ENCODE measurements at places on chromosomes 2 and 18.

DNA sequence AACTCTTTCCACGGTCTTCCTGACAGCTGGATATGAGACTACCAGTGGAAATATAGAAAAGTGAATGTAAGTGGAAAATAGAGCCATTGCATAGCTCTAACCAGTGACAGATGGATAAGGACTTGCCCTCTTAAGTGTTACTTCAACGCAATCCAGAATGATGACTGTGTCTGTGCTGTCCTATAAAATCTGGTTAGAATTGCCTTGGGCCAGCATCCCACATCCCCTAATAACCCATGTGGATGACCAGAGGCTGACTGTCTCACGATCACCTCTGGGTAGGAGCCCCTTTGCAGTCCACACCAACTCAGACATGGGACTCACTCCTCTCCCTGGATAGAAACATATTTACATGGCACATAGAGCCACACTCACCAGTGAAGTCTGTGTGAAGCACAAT is 186.6 kb downstream of the C1D start:
- no peak for DNase-seq

DNA sequence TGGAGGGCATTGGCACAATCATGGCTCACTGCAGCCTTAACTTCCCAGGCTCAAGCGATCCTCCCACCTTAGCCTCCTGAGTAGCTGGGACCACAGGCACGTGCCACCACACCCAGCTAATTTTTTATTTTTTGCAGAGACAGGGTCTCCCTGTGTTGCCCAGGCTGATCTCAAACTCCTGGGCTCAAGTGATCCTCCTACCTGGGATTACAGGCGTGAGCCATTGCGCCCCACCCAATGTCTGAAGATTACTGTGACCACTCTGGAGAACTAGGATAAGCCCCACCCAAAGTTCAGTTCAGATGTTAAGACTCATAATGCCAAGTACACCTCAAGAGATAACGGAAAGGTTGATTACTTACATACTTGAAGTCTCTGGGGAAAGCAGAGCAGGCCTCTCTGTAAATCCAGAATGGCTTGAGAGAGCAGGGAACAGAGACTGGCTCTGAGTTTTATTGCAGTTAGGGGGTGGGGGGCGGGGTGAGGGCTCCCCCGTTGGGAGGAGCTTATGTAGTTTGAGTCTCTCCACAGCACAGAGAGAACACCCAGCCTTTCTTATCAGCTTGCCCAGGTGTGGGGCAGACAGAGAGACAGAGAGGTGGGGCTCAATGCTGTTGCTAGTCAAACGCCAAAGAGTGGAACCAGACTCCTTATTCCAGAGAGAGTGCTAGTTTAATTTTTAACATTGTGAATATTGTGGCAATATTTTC is 26.5 kb upstream of the ERICH2 start:
- no peak for DNase-seq

DNA sequence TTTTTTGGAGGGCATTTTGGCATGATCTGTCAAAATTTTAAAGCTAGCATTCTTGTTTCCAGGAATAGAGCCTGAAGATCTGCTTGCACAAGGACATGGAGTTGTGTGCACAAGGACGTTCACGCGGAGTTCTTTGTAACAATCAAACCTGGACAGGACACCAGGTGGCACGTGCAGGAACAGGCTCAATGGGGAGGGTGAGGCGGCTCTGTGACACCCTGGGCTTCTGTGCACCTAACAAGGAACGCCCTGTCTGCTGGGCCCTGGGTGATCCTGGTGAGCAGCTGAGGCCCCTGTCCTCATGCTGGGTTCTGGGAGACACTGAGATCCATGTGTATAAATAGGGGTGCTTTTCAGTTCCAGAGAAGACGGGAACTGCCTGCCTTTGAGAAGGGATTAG is 93.1 kb upstream of the PXDN start:
- no peak for DNase-seq

- no peak for DNase-seq
Measured at GRCh38 chr2:68536000-68536399, 68.6 kb downstream of the APLF start.

GRCh38 chr2:15560140-15560987 is 770 bp downstream of the NBAS start:
- DNase-seq = no peak

GRCh38 chr18:32891797-32892196 is 119.0 kb upstream of the KLHL14 start:
- DNase-seq = no peak

DNA sequence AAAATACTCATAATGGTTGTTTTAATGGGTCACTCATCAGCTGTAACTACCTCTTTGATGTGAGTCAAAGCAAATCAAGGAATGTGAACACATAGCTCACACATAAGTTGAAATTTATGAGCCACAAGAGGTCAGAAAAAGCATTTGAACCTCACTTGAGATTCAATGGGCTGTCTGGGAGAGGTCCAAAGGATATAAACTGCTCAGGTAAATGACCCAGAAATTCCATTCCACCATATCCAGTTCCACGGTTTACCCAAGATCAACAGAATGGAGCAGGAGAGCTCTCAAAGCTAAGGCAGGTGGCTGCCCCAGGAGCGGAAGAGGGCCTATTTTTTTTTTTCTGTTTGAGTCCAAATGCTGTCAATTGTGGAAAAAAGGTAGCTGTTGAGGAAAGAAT is 464.1 kb downstream of the TNS1 start:
- DNase-seq = no peak

GRCh38 chr2:122203523-122203922 is 448.1 kb downstream of the TSN start:
- DNase-seq = no peak

- no peak for DNase-seq
Measured at GRCh38 chr2:182359990-182360662, 66.7 kb downstream of the PDE1A start.

DNA sequence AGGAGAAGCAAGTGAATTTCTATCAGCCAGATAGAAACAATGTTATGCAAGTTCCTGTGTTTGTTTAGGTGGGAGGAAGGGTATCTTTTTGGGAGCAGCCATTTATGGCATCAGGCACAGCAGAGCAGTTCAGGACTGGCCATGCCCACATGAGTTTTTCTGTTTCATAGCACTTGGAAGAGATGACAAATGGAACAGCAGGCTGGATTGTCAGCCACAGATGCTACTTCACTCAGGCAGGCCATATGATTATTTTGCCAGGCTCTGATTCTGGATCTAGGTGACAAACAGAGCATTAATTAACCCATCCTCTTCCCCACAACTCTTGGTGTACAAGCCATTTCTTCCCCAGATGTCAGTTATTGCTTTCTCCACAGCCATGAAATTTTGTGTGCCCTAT is 63.8 kb downstream of the GALNT13 start:
- DNase-seq = no peak

GRCh38 chr2:59084326-59084725 is 843.2 kb upstream of the FANCL start:
- DNase-seq = no peak

DNA sequence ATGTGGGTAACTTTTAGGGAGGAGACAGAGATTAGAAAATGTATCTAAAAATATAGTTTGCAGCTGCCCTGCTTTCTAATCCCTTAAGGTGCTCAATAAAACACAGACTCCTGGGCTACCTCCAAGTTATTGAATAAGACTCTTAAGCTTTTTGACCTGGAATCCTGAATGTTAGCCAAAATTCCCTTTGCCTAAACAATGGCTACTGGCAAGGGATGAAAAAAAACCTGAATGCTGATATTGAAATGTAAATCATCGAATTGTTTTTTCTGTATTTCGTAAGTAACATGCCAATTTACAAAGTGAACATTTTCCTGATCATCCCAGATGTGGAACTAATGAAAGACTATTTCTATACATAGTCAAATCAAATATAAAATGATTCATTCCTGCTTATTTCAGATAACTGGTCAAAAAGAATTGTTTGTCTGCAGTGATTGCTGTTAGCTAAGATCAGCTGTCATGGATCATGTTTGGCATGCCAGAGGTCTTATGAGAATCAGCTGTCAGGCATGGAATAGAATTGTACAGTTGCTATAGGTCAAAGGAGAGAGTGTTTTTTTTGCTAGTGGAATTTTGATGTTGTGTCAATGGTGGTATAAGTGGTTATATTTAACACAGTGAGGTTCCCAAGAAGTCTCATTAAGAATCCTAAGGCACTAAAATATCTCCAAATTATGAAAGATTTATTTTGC is 363.6 kb upstream of the CWC22 start:
- DNase-seq = no peak

DNA sequence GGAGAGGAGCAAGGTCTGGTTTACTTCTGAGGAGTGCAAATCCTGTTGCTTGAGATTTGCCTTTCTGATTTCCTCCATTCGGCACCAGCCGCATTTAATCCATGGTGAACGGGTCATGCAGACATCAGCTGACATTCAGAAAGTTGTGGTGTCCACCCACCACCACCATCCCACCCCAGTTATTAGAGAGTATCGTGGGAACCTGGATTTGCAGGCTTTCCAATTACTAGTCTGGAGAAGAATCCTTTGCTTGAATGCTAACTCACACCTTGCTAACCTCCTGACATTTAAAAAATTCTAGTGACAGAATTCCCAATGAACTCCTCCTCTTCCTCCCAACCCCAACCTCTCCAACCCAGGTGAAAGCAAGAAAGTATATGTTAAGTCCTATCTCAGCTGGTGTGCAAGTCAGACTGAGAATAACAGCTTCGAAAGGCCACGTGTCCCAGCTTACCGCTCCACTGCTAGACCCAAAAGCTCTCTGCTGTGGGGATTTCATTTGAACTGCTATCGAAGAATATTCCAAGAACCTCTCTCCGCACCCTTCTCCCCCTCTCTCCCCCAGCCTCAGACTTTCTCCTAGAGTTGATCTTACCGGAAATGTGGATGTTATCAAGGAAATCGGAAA is 17.7 kb downstream of the BCL11A start:
- DNase-seq = no peak

DNA sequence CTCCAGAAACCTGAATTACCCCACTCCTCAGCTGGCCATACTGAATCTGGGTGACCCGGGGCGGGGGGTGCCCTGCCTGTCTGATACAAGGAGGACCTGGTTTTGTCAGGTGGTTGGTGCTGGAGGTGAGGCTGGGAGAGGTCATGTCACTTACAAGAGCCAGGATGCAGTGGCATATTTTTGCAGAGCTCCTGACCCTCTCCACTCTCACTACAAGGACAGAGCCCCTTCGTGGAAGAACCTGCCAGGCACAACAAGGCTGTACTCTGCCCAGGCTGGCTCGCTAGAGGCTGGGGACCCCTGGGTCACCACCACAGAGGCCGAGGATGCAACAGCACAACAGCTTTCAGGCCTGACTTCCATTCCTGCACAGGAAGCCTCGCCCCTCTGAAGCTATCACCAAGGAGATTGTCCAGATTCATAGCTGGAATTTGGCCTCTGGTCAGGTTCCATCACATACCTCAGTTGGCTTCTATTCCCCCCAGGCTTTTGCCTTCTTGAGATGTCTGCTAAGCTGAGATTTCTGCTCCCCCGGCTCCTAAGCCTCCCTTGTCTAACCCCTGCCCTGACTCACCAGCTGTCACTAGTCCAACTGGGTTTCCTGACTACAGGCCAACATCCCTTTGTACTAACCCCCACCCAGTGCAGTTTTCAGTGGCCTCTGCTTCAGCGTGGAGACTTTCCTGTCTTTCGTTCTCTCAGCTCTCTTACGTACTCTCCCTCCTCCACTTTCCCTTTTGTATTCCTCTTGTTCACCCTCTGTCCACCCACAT is 132.5 kb upstream of the EPAS1 start:
- no peak for DNase-seq

GRCh38 chr2:143176606-143177005 is 47.4 kb downstream of the ARHGAP15 start:
- DNase-seq = no peak

Measured in activated T-helper 1 cell treated with anti-CD3 and anti-CD28 coated beads, Interleukin-2, amount 50 U/mL, for 16 hours (primary cell).